ENCODE measurements at places on chromosomes 12 and 14.

DNA sequence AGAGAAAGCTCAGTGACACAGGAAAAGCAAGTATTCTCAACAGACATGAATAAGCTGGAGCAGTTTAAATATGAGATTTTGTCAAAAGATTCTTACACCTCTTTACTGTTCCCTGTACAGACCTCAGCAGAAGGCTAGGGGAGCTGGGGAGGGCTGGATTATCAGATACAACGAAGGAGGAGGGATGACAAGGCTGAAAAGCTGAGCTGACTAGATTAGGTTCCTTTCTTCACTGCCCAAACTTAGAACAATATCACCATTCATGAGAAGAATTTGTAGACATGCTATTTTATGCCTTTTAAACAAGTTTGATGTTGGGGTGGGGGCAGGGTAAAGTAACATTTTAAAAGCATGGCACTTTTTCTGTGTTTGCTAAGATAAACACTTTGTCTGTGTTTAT lies 611.1 kb downstream of the AACS start:
- no peak for DNase-seq

- DNase-seq, result no peak
Observed at GRCh38 chr12:130538343-130539095, 177.6 kb downstream of the RIMBP2 start.

- DNase-seq, result no peak
Observed at GRCh38 chr12:89348894-89349699, 3.2 kb downstream of the DUSP6 start.

DNA sequence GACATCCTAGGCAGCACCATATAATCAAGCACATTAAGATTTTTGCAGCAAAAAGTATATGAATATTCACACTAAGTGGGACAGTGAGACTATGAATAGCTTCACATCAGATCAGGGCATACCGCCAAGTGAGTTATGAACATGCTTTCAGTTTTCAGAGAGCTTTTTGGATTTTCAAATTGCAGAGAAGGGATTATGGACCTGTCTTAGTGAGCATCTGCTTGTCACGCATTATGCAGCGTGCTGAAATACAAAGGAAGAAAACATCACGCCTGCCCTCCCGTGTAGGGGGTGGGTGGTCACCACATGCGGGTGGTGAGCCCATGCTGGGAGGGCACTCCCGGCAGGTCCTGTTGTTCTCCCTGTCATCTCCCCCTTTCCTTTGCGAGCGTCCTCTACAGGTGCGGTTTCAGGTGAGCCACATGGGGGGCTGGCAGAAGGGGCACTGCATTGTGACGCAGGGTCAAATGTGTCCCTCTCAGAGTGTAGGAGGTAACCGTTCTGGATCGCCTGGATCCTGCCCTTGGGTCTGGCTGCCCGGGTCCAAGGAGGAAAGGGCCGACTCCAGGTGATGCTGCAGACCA lies 42.6 kb downstream of the TRAF3 start:
- DNase-seq, result no peak

- no peak for DNase-seq
Observed at GRCh38 chr12:126685636-126686035, 1581.3 kb upstream of the TMEM132C start.

DNA sequence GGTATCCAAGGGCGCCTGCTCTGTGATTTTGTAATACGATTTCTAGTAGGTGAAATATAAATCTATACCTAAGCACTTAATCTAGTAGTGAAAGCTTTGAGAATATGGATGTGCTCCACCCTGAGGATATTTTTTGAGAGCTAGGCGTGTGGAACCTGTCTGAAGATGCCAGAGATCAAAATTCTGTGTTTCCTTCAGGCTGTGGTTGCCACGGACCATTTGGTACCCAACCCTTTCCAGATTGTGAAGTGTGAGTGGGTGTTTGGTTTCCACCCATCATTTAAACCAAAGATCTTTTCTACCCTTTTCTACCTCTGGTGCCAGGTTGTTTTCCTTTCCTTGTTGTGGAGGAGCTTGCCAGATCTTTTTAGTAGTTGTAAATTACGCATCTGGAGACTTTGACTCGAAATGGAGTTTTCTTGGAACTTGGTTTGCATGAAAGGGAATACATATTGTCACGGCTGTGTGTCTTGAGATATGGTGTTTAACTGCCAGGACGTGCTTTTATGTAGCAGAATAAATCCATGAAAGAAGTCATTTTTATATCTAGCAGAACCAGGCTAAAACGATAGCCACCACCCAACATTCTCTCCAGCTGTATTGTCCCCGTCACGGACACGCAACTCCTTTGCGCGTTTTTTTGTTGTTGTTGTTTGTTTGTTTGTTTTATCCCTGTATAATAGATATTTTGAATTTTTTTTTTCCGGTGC lies 2.2 kb downstream of the LRFN5 start:
- DNase-seq, result no peak

GRCh38 chr12:97222391-97222790 lies 240.2 kb upstream of the RMST start:
- no peak for DNase-seq

- DNase-seq, result no peak
Observed at GRCh38 chr12:127133675-127134335, 1133.2 kb upstream of the TMEM132C start.

- no peak for DNase-seq
Observed at GRCh38 chr12:68686262-68686594, 550 bp upstream of the NUP107 start.

GRCh38 chr14:67908052-67908754 lies 88.6 kb downstream of the RAD51B start:
- no peak for DNase-seq

- no peak for DNase-seq
Observed at GRCh38 chr14:106209755-106210154, 683.4 kb downstream of the TMEM121 start.

- no peak for DNase-seq
Observed at GRCh38 chr14:31968956-31969698, 108.0 kb upstream of the ARHGAP5 start.

DNA sequence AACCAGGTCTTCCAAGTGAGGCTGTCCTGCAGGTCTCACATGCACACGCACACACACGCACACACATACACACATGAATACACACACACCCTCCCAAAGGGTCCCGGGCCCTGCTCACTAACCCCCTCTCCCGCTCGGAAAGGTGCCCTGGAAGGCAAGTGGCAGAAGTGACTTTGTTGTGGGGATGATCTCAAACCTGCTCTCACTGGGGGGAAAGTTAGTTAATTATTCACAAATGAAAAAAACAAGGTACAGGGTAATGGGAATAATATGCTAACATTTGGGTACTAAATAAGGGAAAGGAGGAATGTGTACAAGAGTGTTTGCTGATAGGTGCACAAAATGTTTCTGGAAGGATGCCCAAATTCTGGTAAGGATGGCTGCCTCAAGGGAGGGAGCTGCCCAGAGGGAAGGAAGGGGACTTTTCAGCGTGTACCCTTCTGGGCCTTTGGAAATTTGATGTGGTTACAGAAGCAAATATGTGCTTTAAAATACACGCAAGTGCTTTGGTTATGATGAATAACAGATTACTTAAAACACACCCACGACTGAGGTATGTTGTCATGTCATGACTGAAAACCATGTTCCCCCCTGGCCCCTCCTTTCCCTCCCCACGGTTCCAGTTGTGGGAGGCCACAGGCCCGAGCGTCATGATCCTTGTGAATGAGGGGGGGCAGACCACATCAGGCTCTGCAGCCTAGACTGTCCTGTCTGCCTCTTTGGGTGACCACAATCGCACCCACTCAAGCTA lies 43.3 kb upstream of the PLEKHG6 start:
- no peak for DNase-seq

DNA sequence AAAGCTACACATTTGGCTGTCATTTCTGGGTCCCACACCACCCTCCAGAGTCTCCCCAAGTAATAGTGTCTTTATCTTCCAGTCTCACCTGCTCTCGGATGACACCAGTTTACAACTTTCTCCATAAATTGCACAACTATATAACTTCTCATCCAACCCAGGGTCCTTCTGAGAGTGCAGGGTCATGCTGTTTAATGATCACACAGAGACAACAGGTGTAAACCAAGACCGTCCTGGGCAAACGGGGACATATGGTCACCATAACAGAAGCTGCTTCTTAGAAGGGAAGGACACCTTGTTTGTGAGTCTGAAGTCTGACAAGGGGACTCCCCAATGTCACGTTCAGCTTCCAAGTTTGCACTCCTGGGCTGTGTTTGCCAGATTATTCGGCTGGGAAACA lies 74.3 kb downstream of the MAP1LC3B2 start:
- DNase-seq, result no peak

GRCh38 chr12:122079033-122079531 lies 526 bp downstream of the MLXIP start:
- DNase-seq, result no peak

- no peak for DNase-seq
Observed at GRCh38 chr12:4817880-4818279, 91.8 kb upstream of the KCNA1 start.

- DNase-seq, result no peak
Observed at GRCh38 chr14:39628087-39628486, 195.9 kb upstream of the FBXO33 start.
